ENCODE measurements at places on chromosomes 4 and X. TPM values are rescaled to one million over a fixed set of nuclear protein-coding genes. Genes with fewer than 3 reads are reported as not detected.

GRCh38 chr4:67465032-67465762 is 80.1 kb downstream of the CENPC start:
- H3K4me3 ChIP-seq, result no peak overlapping the region
- no peaks in the 10 kb centered on the region for H3K36me3 ChIP-seq
- DNase-seq, result no peak
- no peaks in the 10 kb centered on the region for H3K4me1 ChIP-seq
- H3K27me3 ChIP-seq, result no peaks in the 10 kb centered on the region

- H3K27ac ChIP-seq, result no peak overlapping the region
- H3K4me3 ChIP-seq, result no peak overlapping the region
- DNase-seq, result no peak
- H3K4me1 ChIP-seq, result no peaks in the 10 kb centered on the region
Observed at GRCh38 chr4:81314196-81314896, 99.3 kb upstream of the PRKG2 start.

DNA sequence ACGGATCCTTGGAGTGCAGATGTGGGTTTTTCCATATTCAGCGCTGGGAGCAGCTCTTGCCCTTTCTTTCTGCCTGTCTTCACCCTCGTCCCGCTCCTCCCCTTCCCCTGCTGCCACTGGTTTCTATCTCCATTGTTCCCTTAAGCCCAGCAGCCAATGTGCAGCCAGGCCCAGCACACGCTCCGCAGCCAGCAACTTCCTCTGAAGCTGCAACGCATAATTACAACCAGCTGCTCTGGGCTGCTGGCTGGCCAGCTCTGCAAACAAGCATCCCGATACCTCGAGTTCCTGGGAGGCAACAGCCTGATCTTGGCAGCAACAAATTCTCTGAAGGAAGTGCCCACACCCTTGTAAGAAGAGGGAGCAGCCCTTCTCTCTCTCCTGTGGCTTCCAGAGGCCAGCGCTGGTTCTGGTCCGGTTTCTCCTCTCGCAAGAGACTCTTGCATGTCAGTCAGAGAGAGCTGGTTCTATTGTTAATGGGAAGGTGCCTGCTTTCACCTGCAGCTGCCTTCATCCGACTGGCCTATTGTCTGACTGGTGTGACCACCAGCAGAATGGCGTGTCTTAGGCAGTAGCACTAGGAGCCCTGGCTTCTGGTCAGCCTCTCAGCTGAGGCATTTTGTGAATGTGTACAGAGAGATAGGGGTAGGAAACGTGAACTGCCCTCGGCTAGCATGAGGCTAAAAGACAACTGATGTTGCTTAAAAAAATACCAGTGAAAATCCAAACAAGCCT is 83.8 kb upstream of the MAML3 start:
- no peaks in the 10 kb centered on the region for H3K36me3 ChIP-seq
- no peak overlapping the region for H3K4me3 ChIP-seq
- peaks cover 13% of the 10 kb centered on the region for H3K4me1 ChIP-seq

- no peak overlapping the region for H3K27ac ChIP-seq
- DNase-seq, result no peak
- H3K4me1 ChIP-seq, result no peaks in the 10 kb centered on the region
- H3K36me3 ChIP-seq, result no peaks in the 10 kb centered on the region
- no peak overlapping the region for H3K4me3 ChIP-seq
- H3K27me3 ChIP-seq, result no peaks in the 10 kb centered on the region
Observed at GRCh38 chrX:21847342-21847741, 7.9 kb downstream of the MBTPS2 start.

DNA sequence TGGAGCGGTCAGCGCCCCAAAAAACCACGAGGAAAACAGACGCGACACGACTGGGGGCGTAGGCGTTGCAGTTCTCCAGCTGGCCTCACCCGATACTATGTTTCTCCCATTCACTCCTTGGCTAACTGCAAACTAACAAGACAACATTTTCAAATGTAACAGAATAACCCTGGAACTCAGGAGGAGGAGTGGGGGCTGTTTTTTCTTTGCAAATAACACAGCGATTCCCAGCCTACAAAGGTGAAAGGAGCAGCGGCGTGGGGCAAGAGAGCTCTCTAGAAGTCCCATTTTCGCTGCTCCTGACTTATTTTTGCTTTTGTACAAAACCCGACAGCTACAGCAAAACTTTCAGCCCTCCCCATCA is 1.6 kb downstream of the SOX3 start:
- no peaks in the 10 kb centered on the region for H3K4me1 ChIP-seq
- no peaks in the 10 kb centered on the region for H3K27me3 ChIP-seq
- H3K4me3 ChIP-seq, result no peak overlapping the region
- DNase-seq, result no peak
- H3K27ac ChIP-seq, result no peak overlapping the region

- H3K27me3 ChIP-seq, result no peaks in the 10 kb centered on the region
- H3K36me3 ChIP-seq, result no peaks in the 10 kb centered on the region
- no peaks in the 10 kb centered on the region for H3K4me1 ChIP-seq
- no peak overlapping the region for H3K27ac ChIP-seq
- no peak overlapping the region for H3K4me3 ChIP-seq
- no peak for DNase-seq
Observed at GRCh38 chr4:35835893-35836292, 408.4 kb downstream of the ARAP2 start.

DNA sequence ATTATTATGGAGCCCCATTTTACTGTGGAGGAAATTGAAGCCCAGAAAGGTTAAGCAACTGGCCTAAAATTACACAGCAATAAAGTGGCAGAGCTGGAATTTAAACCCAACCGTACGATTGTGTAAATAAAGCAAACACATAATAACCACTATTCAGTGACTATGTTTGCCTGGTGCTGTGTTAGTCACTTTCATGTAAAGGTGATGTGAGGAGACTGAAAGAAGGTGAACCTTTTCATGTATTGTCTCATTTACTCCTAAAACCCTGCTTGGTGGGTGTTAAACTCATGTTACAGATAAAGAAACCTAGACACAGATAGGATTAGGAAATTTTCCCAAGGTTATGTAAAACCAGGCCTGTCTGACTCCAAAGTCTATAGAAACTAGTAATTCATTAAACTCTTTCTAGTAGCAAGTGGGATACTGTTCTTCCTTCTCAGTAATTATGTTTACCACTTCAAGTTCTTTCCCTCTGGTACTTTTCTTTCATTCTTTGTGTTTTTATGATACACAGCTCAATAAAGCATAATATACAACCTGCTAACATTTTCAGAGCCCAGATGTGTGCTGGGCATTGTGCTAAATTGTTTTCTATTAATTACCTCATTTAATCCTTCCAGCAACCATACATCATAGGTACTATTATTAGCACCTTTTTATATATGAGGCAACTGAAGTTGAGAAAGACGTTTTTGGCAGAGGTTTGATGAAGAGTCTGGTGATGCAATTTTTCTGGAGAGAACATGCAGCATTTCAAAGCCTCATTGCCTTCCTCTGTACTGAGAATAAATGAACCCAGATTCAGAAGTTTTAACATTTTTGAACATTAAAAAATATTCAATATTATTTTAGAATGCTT is 202.7 kb downstream of the SPRY1 start:
- H3K36me3 ChIP-seq, result no peaks in the 10 kb centered on the region
- peak; percentile 28 for DNase-seq
- H3K4me3 ChIP-seq, result no peak overlapping the region
- peak overlapping the region; percentile 50 for H3K27ac ChIP-seq
- H3K27me3 ChIP-seq, result no peaks in the 10 kb centered on the region

DNA sequence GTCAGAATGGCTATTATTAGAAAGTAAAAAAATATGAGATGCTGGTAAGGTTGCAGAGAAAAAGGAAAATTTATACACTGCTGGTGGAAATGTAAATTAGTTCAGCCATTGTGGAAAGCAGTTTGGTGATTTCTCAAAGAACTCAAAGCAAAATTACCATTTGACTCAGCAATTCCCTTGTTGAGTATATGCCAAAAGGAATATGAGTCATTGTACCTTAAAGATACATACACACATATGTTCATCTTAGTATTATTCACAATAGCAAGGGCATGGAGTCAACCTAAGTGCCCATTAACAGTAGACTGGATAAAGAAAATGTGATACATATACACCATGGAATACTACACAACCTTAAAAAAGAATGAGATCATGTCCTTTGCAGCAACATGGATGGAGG is 148.2 kb downstream of the COMMD8 start:
- H3K27ac ChIP-seq, result no peak overlapping the region
- no peak overlapping the region for H3K4me3 ChIP-seq
- no peaks in the 10 kb centered on the region for H3K27me3 ChIP-seq
- H3K4me1 ChIP-seq, result no peaks in the 10 kb centered on the region
- DNase-seq, result no peak

DNA sequence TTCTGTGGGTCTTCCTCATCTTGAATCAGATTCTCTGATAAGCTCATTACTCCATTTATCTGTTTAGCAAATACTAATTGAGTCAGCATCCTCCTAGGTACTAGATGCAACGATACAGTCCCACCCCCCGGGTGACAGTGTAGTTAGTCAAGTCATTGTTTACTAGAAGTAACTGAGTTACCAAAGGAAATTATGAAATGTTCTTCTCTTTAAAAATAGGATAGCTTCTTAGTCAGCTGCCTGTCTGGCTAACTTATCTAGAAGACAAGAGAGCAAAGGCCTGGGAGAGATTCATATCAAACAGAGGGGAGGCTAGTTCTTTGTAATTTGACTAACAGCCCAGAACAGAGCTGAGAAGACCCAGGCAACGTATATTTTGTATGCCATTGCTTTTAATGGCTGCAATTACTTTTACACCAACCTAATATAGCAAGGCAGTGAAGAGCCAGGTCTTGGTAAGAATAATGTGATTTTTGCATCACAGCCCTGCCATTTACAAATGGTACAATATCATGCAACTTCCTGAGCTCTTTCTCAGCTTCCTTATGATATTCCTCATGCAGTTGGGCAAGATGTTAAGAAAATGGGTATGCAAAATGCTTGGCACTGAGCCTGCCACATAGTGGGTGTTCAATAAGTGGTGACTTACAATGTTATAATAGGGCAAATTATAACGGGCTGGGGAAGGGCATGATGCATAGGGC is 149.9 kb downstream of the CHIC2 start:
- no peaks in the 10 kb centered on the region for H3K4me1 ChIP-seq
- no peaks in the 10 kb centered on the region for H3K36me3 ChIP-seq
- DNase-seq, result no peak
- H3K27me3 ChIP-seq, result no peaks in the 10 kb centered on the region
- H3K4me3 ChIP-seq, result no peak overlapping the region

- no peak overlapping the region for H3K27ac ChIP-seq
- H3K36me3 ChIP-seq, result no peaks in the 10 kb centered on the region
- H3K27me3 ChIP-seq, result no peaks in the 10 kb centered on the region
- no peaks in the 10 kb centered on the region for H3K4me1 ChIP-seq
- no peak for DNase-seq
Observed at GRCh38 chrX:23699636-23700194, 32.4 kb downstream of the PRDX4 start.

Gene CENPVL2
- not detected for total RNA-seq

Gene AFP
- not detected for total RNA-seq

Gene IL2
- total RNA-seq, result not detected

Gene SPANXC
- not detected for total RNA-seq

Measured in uterus (tissue), 4 donors.